ENCODE measurements at places on chromosomes 11 and 22.

- no peak for DNase-seq
These were observed 71.2 kb upstream of the TP53AIP1 start for GRCh38 chr11:129013737-129014475.

- DNase-seq: no peak
These were observed 581.4 kb downstream of the DLG2 start for GRCh38 chr11:85045716-85046115.

DNA sequence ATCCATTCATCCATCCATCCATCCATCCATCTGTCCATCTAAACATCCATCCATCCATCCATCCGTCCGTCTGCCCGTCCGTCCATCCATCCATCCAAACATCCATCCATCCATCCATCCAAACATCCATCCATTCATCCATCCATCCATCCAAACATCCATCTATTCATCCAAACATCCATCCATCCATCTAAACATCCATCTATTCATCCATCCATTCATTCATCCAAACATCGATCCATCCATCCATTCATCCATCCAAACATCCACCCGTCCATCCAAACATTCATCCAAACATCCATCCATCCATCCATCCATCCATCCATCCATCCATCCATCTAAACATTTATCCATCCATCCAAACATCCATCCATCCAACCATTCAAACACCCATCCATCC lies 45.3 kb upstream of the SMIM38 start:
- DNase-seq: no peak

DNA sequence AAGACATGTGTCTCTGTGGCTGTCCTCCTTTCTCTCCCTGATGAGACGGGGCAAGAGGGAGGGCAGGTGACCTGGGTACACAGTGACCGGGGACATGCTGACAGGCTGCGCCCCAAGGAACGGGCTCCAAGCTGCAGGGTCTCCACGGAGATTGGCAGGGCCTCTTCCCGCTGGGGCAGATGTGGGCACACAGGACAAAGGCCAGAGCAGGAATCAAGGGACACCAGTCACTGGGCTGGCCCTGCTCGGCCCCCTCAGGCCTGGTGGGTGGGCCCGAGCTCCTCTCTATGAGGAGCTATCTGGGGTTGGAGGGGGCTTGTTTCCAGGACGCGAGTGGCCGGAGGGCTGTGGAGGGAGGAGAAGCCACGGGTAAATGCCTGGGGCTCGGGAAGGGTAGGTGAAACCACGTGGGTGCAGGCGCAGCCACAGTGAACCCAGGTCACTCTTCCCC lies 11.2 kb downstream of the PNPLA5 start:
- no peak for DNase-seq

DNA sequence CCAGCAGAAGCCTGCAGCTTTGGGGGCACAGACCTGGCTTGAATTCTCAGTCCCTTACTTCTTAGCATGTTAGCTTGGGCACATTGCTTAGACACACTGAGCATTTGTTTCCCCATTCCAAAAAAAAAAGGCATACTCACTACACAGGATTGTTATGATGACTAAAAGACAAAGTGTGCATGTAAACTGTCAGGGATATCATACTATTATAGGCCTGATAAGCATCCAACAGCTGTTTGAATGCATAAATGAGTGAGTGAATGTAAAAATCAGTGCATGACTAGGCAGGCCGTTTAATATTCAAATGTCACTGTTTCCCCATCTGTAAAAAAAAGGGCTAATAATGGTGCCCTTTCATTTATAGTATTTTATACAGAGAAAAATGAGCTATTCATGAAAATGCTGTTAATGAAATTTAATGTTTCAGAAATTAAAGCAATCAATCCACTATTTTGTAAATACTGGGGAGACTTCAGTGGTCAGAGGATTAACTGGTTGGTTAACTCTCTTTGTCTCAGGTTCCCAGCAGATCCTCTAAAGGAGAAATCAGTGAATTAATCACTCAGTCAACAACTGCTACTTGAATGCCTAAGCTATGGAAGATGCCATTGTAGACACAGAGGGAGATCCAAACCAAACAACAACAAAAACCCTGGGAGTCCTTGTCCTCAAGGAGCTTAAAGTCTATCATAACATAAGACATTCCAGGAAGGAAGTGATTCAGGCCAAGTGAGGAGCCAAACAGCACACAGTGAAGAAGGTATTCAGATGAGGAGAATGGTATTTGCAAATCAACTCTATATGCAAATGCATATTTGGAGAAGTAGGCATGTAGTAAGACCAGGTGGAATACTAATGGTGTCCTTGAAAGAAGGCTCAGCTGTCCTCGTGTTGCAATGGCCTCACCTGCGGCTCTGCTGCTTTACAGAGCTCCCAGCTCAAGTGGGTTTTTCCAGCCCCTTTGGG lies 26.8 kb downstream of the BARX2 start:
- DNase-seq: no peak

DNA sequence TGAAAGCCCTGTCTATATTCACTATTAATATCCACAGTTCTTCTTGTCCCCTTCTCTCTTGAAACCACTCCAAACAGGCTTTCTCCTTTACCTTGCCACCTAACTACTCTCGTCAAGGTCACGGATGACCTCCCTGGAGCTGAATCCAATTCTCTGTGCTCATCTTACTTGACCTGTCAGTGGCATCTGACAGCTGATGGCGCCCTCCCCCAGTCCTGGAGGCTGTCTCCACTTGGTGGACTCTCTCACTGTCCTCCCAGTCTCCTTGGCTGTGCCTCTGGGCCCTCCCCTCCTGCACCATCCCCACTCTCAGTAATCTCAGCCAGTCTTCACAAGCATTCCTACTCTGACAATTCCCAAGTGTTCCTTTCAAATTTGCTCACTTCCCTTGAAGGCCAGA lies 8.7 kb downstream of the TNKS1BP1 start:
- no peak for DNase-seq

DNA sequence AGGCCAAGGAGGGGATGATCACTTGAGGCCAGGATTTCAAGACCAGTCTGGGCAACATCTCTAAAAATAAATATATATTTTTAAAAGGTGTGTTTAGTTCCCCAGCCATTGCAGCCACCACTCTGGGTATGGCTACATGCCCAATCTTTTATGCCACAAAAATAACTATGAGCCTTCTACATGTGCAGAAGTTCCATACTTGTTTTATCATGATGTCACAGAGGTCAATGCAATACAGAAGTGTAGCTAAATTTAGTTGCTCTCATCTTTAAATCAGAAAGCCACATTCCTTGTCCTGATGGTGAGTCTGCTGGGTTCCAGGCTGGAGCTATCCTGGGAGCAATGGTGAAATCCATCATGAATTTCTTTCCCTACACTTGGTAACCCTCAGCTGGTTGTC lies 436.3 kb downstream of the DYNC2H1 start:
- no peak for DNase-seq

- DNase-seq: no peak
These were observed 48.7 kb downstream of the PTPRJ start for GRCh38 chr11:48028914-48029680.

- no peak for DNase-seq
These were observed 533.5 kb downstream of the TBC1D22A start for GRCh38 chr22:47295982-47296381.

- DNase-seq: no peak
These were observed 4.9 kb downstream of the IGF2 start for GRCh38 chr11:2134022-2135010.

DNA sequence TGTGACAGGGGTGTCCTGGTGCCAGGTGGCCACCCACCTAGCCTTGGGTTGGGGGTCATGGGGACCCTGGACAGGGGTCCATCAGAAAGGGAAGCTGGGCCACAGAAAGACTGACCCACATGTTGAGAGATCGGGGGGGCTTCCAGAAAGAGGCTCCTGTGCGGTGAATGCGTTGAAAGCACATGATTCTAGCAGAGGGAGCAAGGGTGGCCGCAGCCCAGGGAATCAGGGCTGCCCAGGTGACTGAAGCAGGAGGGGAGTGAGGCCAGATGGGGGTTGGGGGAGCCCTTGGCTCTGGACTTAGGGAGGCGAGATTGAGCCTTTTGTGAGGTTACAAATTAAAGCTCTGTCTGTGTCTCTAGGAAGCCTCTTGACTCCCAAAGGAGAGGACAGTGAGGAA lies 80.7 kb downstream of the MORC2 start:
- no peak for DNase-seq

GRCh38 chr11:117145393-117145761 lies 1.3 kb downstream of the PAFAH1B2 start:
- DNase-seq: no peak

DNA sequence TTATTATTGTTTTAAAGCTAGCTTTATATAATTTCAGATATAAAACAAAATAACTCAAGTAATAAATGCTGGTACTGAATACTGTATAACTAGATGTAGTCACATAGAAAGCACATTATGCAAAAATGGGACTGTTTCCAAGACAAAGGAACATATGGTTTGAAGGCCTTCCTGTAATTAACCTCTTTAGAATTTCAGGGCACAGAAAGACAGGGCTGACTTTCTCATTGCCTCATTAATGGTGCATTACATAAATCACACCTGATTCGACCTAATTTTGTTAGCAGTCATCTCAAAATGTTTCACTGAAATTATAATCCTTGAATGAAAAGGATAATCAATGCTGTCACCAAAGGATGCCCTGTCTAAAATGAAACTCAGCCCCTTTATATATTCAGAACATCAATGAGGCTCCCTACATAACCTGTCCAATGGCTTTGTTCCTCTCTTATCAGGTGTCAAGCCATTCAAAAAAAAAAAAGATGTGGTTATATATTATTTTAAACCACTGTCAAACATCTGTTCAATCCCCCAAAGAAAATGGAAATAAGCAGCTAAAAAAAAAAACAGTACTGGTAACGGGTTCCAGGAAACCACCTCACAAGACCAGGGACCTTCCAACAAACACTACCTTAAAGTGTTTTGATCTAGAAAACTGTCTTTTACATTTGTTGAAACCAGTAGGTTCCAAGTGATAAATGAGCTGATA lies 77.4 kb downstream of the FAM168A start:
- DNase-seq: no peak

DNA sequence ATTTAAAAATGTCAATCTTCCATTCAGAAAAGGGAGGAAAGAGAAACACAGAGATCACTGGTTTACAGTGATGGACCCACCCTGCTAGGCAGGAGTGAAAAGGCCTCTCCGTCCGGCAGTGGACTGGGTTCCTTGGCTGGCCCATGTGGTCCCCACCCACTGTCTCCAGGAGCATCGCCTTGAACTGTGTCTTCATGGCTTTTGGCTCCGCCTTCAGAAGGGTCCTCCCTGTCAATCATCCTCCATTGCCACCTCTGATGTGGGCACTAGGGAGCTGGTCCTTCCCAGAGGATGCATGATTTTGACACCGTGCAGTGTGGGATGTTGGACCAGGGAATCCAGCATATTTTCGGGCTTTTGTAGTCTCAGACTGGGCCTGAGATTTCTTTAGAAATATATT lies 58.2 kb upstream of the B3GAT1 start:
- DNase-seq: no peak

GRCh38 chr11:102001657-102002338 lies 45.4 kb upstream of the CFAP300 start:
- no peak for DNase-seq

DNA sequence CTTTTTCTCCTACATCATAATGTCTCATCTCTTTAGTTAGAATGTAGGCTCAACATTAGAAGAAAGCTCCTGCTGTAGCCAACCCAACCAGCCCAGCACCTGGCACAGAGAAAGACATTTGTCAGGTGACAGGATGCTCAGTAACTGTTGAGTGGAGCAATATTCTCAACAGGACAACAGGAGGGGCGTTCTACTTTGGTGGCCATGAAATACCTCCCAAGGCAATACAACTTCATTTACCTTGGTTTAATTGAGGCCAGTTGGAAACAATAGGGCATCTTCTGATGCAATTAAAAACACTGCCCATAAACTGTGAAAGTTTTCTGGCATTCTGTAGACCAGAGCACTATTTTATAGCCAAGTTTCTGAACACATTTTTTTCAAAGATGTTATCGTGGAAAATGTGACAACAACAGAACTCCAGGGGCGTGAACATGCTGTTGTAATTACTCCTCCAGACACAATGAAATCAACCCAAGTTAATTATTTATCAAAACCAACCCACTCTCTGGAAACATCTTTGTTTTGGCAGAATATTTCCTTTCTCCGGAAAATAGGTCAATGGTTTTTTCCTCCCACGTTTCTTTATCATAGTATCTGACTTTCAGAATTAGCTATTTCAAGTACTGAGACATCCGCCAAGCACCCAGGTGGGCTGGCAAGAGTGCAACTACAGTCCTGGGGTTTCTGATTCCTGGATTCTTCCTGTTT lies 538.1 kb downstream of the SOX6 start:
- no peak for DNase-seq
